ENCODE measurements at places on chromosomes 6 and 20.

GRCh38 chr6:46581459-46582177 lies 71.0 kb downstream of the CYP39A1 start:
- DNase-seq: no peak

GRCh38 chr20:50305636-50306477 lies 115.2 kb downstream of the CEBPB start:
- no peak for DNase-seq

DNA sequence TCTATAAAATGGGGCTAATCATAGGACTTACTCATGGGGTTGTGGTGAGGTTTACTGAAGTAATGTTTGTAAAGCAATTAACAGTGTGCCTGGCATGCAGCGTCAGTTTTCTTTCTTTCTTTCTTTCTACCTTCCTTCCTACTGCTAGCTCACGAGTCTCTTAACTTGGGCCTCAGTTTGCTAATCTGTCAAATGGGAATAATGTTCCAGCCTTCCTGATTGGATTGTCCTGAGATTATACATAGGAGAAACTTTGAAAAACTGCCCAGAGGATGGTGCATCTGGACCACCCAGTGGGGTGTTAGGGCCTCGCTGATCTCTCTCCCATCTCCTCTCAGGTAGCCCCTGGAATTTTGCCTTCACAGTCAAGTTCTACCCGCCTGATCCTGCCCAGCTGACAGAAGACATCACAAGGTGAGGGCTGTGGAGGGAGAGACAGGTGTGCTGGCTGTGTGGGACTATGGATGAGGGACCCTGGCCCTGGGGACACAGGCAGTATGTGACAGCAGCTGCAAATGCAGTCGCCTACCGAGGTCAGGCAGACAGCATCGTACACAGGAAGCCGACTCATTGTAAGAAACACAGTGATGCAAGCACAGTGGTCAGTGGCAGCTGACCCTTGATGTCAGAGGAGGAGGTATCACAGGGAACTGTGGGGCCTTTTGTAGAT lies 27.5 kb downstream of the EPB41L1 start:
- DNase-seq: no peak

DNA sequence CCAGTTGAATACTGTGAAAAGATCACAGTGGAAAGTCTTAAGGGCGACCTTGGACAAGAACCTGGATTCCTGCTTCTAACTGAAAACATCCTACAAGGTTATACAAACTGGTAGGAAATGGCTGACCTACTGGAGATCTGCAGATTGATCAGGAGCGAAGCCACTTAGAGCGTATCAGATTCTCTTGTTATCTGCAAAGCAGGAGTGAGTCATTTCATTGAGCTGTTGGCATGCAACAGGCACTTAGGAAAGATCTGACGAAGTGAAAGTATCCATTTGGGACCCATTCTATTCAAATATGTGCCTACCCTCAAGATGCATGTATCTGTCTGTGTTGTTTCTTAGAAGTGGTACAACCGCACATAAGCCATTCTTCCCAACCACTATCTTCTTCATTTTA lies 131.2 kb upstream of the RIN2 start:
- no peak for DNase-seq

GRCh38 chr20:1562622-1563021 lies 5.1 kb upstream of the SIRPD start:
- no peak for DNase-seq

GRCh38 chr6:147954938-147955337 lies 387.7 kb upstream of the SASH1 start:
- no peak for DNase-seq
